ENCODE measurements at places on chromosomes 1 and 21.
A peak's percentile ranks its signal among the peaks of the same experiment; 100 is the strongest.

GRCh38 chr1:246622035-246622652 lies 55.9 kb downstream of the CNST start:
- no peak for DNase-seq

- peak; percentile 93 for DNase-seq
These were observed 4.9 kb downstream of the RNF223 start for GRCh38 chr1:1069056-1069710.

- DNase-seq = peak; percentile 34
These were observed 14.7 kb upstream of the KCNE1 start for GRCh38 chr21:34526618-34527290.

DNA sequence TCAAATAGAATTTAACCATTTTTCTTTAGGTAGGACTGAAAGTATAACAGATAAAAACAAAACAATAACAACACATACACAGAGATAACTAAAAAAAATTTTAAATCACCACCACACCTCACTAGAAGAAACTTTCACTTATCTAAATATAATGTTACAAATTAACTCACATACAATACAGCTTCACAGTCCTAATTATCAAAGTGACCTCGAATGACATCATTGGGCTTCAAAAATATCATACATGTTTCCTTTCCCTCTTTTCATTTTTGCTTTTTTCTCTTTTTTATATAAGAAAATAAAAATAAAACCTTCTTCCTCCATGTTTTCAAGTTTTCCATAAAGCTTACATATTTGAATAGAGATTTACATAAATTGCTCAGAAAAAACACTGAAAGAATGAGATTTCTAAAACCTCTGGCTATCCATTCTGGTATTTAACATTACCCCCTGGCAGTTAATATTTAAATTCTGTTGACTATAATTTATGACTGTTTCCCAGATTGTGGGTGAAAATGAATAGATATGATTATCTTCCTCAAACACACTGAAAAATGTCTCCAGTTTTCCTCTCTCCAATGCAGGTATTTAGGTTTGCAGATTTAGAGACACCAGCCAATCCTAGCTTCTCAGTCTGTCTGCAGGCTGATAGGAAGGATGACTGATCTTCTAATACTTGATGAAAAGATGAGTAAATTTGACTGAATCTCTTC lies 40.5 kb upstream of the SLC19A2 start:
- no peak for DNase-seq

DNA sequence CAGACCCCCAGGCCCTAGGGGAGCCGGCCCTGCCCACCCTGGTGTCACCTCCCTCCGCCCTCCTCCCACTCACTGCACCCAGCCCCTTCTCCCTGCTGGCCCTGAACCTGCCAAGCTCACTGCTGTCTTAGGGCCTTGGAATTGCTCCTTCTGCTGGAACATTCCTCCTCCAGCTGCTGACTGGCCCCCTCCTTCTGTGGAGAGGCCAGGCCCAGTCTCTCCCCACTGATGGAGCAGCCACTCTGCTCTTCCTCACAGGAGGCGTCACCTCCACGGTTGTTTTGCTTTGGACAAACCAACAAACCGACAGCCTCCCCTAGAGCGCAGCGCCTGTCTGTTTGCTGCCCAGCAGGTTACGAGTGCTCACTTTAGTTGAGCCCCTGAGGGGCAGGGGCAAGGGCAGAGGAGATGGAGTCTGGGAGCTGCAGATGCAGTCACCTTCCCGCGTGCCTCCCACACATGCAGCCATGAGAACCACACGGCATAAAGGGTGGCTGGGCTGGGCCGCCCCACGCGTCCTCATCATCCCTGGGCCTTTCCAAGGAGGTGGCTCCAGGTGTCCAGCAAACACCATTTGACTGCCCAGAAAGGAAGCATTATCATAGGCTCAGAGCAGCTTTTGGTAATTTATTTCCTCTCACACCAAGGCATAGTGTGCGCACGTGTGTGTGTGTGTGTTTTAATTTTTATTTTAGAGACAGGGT lies 9.4 kb downstream of the OXCT2 start:
- no peak for DNase-seq

DNA sequence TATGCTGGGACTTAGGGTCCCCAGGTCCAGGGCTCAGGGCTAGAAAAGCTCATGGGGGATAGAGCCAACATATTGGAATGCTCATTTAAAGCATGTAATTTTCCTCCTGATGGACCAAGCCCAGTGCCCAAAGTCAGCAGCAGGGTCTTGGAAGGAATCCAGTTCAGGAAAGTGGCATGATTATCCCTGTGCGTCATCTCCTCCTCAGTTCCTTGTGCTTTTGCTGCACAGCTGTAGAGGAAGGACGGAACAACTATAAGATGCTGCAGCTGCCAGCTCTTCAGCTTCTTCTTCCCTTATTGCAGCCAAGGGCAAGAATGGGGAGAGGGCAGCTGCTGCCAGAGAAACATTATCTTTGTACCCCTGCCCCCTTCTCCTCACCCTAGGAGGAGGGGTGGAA lies 58.4 kb downstream of the OVGP1 start:
- no peak for DNase-seq

DNA sequence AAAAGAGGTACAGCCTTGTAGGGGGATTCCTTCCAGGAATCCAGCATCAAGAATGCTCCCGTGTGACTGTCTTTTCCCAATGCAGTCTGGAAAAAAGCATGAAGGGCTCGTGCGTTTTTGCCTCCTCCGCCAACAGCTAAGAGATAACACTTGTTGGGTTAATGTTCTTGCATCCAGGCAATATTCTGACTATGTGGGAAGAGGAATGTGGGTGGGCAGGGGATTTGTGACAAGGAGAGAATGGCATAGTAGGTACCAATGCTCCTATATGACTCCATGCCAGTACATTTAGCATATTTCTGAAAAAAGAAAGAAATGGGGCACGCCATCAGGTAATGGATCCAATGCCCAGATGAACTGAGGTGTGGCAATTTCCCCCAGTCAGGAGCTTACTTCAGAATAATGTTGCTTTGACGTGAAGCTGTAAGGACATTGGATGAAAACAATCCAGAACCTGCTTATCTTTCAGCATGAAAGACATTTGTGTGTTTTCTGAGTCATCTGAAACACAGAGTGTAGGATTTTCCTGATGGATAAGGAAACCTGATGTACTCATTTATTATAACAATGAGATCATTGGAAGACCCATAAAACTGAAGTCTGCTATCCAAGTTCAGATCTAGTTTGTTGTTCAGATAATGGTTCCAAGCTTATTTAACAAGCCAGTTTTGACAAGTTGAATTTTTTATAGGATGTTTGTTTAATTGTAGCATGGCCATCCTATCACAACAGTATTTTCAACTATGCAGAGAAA lies 105.5 kb downstream of the LYPLAL1 start:
- no peak for DNase-seq
